ENCODE measurements at places on chromosomes 11 and 22.

GRCh38 chr22:47396105-47396504 lies 633.7 kb downstream of the TBC1D22A start:
- DNase-seq = peak; percentile 48

GRCh38 chr11:74310857-74311256 lies 583 bp downstream of the P4HA3 start:
- no peak for DNase-seq

DNA sequence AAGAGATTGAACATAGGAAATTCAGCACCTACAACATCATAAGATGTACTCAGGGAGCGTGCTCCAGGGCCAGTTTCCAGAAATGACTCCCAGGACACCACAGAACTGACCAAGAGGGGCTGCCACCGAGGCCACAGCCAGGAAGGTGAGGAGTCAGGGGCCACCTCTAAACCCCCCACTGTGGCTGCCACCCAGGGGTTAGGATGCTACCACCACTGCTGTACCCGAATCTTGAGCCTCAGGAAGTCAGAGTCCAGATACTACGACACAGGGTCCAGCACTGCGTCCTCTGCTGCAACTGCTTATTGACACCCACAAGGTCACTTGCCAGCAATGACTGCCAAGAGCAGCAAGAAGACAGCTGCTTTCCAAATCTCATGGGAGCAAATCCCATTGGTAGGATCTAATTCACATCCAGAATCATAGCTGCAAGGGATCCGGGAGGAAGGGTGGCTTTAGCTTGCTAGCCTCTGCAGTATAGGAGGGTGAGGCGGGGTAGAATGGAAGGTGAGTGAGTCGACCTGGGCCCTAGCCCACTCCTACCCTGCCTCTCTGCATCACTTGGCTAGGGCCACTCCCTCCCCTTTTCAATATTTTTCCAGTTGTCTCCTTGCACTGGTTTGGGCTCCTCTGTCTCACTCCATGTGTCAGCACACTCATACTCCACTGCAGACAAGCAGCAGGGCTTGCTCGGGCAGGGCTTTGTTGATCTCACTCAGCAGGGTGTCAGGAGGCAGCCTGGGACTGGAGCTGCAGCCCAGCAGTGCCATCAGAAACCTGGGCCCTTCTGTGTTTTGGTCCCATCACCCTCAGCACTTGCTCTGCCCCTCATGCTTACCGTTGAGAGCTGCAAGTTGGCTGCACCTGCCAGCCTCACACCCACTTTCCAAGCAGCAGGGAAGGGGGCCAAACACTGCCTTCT lies 18.1 kb upstream of the CYTH4 start:
- no peak for DNase-seq

- DNase-seq = no peak
These were observed 4.2 kb downstream of the TST start for GRCh38 chr22:37014835-37015586.

DNA sequence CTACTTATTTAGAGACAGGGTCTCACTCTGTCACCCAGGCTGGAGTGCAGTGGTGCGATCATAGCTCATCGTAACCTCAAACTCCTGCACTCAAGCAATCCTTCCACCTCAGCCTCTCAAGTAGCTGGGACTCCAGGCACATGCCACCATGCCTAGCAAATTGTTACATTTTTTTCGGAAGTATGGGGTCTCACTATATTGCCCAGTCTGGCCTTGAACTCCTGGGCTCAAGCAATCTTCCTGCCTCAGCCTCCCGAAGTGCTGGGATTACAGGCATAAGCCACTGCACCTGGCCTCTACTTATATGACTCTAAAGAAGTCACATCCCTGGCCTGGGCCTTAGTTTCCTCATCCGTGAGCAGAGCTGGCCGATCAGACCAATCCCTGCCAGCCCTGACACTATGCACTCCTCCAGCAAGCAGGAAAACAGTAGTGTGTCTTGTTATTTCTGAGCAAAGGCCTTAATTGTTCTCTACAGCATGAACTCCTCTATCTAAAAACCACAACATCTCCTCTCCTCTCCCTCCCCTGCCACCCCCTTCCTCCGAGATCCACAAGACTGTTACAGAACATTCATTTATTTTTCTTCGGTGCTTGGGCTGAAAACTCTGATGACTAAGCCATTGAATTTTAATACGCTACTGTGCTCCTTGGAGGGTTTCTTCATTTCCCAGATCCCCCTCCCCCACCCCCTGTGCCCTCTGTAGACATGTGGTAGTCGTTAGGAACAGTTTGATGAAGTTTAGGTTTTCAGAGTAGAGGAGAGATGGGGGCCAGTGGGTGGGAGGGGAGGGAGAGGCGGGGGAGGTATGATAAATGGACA lies 91.5 kb downstream of the ABTB2 start:
- DNase-seq = no peak

GRCh38 chr11:119317592-119318239 lies 786 bp upstream of the MCAM start:
- no peak for DNase-seq

DNA sequence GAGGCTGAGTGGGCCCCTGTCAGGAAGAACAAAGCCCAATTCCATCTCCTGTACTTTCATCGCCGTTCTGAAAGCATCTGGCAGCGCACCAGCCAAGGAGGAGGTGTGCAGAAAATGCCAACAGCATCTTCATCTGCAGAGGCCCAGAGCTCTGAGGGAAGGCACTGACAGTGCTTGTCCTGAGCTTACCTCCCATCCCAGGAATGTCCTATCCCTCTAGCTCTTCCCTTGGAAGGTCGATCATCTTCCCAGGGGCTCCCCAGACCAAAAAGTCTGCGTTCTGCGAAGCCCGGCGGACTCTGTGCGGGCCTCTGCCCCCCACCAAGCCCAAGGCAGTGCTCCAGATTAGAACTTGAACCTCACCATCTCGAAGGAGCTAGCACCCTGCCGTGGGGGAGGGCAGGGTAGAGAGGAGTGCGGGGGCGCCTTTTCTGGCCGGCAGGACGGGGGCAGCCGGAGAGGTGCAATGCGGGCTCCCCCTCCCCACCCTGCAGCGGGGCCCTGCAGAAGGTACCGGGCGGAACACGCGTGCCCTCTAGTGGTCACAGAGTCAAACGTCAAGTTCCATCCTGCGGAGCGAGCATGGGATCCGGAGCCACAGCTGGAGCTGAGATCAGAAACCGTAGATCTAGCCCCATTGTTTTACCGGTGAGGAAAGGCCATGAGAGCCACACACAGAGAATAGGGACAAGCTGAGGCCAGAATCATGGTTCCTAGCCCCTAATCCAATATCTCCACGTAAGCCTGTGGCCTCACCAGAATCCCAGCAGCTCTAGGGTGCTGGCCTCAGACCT lies 5.0 kb downstream of the SCN2B start:
- DNase-seq = peak; percentile 89

GRCh38 chr11:82995754-82996398 lies 75.8 kb downstream of the RAB30 start:
- DNase-seq = no peak

GRCh38 chr11:119512369-119512768 lies 89.4 kb upstream of the THY1 start:
- DNase-seq = no peak

- peak; percentile 90 for DNase-seq
These were observed at the start of gene STX3 for GRCh38 chr11:59754859-59755700. TSS of gene STX3 (plus strand) at chr11:59755376. CDS start at chr11:59755606, 230 bp downstream.

DNA sequence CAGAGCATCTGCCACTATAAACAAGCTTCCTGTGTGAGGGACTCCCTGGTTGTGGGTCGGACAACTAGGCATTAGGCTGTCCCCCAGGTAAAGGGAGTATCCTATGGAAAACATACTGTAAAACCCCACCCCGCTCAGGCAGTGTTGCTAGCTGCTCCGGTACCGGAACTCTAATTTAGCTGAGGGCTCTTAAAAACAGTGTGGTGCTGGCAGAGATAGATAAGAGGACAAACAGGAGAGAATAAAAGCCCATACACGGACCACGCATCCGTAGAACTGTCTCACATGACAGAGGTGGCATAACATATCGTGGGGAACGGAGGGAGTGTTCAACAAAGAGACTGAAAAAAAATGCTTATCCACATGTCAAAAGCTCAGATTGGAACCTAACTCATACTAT lies 3.4 kb upstream of the MOGAT2 start:
- no peak for DNase-seq

- peak; percentile 75 for DNase-seq
These were observed 9.0 kb upstream of the OSM start for GRCh38 chr22:30275625-30276024.

DNA sequence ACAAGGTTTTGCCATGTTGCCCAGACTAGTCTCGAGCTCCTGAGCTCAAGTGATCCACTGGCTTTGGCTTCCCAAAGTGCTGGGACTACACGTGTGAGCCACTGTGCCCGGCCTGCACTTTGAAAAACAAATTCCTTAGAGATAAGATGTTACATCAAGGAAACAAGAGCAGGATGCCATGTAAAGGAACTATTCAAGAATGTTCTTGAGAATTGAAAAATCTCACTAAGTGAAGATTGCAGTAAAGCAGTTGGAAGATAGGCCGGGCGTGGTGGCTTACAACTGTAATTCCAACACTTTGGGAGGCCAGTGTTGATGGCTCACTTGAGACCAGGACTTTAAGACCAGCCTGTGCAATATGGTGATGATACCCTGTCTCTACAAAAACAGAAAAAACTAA lies 88.1 kb downstream of the PACS1 start:
- no peak for DNase-seq

- no peak for DNase-seq
These were observed 17.2 kb downstream of the KREMEN1 start for GRCh38 chr22:29090039-29090438.

- peak; percentile 90 for DNase-seq
These were observed at the start of gene APBB1 for GRCh38 chr11:6419009-6419631. TSS of gene APBB1 (minus strand) at chr11:6419094. CDS start at chr11:6411347, 7,747 bp downstream.

DNA sequence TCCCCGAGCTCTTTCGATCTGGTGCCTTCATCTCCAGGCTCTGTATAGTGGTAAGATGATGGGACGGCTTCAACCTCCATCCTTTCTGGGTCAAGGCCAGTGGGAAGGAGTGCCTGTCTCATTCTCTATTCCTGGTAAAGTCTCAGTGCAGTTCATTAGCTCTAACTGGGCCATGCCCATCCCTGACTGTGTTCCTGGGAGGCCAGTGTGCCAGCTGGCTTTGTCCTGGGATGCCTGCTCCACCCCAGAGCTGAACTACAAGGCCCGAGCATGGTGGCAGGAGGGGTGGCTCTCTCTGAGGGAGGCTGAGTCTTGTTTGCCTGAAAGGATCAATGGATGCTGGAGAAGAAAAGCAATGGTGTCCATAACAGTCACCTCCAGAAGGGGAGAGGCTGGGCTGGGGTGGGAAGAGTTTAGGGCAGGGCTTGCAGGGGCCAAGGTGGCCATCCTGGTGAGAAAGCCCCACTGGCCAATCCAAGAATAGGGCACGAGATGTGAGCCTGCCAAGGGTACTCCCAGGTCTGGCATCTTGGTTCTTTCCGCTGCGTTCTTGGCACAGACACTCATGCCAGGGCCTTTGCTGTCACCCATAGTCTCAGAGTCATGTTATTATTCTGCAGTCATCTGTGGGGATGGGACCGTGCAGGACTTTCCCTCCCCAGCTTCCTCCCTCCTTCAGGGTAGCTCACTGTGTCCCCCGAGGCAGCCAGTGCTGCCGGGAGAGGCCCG lies 60.1 kb downstream of the PARVB start:
- no peak for DNase-seq

DNA sequence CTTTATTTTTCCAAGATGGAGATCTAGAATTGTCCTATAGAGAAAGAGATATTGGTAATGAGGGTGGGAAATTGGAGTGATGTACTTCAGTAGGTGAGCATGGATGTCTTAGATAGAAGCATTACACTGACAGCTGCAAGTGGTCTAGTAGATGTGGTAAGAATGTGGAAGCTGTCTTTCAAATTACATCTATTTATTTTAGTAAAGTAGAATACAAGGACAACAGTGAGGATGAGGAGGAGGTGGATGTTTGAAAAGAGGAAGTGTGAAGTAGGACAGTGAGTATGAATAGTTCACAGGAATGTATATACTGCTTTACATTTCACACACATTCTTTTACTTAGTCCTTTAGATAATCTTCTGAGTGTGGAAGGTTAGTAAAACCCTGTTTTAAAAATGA lies 64.2 kb downstream of the HIPK3 start:
- no peak for DNase-seq

DNA sequence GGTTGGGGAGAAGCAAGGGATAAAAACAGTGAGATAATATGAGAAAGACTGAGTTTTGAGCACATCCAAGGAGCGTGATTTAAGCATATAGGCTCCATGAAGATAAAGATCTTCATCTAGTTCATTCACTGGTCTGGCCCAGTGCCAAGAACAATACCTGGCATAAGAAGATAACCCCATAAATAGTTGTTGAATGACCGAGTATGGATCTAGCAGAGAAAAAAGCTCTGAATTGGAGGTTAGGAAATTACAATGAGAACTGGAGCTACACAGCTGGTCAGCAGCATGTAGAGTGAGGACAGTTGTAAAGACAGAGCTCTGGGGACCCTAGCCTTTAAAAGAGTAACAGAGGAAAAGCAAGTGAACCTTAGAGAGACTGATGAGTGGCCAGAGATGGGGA lies 33.0 kb upstream of the PAK1 start:
- DNase-seq = no peak

DNA sequence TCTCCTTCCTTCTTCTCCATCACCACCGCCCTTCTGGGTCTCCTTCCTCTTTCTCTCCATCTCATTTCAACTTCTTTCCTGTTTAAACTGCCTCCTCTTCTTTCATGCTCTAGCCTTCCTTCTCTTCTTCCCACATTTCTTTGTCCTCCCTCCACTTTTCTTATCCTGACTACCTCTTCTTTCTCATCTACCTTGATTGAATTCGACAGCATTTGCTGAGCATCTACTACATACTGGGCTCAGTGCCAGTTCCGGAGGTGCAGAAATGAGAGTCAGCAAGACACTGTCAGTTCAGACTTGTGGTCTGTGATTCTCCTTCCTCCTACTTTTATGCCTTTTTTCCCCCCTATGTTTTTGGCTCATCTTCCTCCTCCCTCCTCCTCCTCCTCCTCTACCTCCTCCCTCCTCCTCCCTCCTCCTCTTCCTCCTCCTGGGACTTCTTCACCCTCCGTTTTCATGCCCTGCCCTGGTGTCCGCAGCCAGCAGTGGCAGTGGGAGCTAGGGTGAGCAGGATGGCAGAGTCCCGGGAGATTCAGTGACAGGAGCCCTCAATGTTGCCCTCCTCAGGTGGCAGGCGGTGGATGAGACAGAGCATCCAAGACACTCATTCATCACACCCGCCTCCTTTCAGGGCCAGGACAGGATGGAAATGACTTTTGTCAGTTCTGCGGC lies 146.0 kb upstream of the SEZ6L start:
- DNase-seq = no peak

GRCh38 chr11:73969091-73969490 lies 13.6 kb downstream of the UCP2 start:
- no peak for DNase-seq

GRCh38 chr11:72781313-72782080 lies 12.3 kb downstream of the STARD10 start:
- peak; percentile 86 for DNase-seq
